HepG2 (cell line): ENCODE measurements at places on chromosomes 6 and 20. TPM values are rescaled to one million over a fixed set of nuclear protein-coding genes. Genes with fewer than 3 reads are reported as not detected.

DNA sequence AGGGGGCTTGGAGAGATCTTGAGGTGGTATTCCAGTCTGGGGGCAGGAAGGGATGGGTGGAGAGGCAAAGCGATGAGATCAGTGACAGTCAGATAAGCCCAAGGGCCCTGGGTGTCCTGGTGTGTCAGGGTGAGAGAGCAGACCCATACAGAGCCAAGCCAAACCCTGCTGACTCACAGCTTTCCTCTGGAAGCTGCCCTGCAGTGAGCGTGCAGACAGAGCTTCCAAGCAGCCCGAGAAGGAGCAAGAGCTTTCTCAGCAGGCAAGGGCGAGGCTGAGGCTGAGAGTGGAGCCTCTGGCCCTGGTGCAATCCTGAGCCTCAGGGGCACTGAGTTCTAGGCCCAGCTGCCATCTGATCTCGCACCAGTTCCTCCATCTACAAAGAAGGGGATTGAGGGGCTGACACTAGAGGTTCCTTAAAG lies 91.1 kb upstream of the HIVEP1 start:
- no peak for DNase-seq

Gene CDH26
- total RNA-seq, result 0.40 and 0.45 TPM in 2 replicates

- DNase-seq, result no peak
Observed at GRCh38 chr6:119542037-119542436, 192.5 kb upstream of the MAN1A1 start.

Gene GTSF1L
- total RNA-seq, result not detected in 2 replicates

DNA sequence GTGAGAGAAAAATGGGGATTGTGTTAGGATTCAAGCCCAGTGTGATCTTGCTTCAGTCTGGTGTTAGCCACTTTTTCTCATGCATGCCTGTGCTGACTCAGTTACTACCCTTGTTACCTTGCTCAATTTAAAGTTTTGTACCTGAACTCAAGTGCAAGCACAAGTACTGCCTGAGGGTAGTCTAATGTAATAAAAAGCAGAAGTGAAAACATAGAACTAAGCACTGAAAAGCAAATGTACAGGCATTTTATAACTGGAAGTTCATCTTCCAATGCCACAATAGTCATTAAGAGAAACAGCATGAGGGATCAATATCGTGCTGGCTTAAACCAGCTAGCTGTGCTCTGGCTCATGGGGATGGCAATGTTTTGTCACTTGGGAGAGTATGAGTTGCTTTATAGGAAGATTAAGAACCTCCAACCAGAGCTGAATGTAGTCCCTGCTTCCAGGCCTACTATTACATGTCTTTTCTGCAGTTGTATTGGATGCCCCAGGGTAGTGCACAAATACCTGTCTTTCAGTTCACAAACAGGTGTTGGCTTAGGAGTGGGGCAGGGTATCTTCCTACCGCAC lies 48.7 kb downstream of the SLC35F1 start:
- DNase-seq, result no peak

GRCh38 chr6:31225735-31226134 lies 46.2 kb downstream of the HLA-C start:
- DNase-seq, result no peak

GRCh38 chr6:28775405-28776129 lies 148.2 kb downstream of the TRIM27 start:
- DNase-seq, result no peak

- no peak for DNase-seq
Observed at GRCh38 chr20:9555781-9556180, 41.4 kb downstream of the LAMP5 start.
